CD8-positive, alpha-beta memory T cell (primary cell): ENCODE measurements at places on chromosomes 5 and 9. TPM values are rescaled to one million over a fixed set of nuclear protein-coding genes. Genes with fewer than 3 reads are reported as not detected.

Gene FLT4
- 8.2 TPM for total RNA-seq

Gene SLC23A1
- total RNA-seq: not detected

Gene ANKRD55
- not detected for total RNA-seq

Gene TSSK1B
- not detected for total RNA-seq

Gene ZBTB34
- 6.8 TPM for total RNA-seq

Gene BHMT
- total RNA-seq: not detected

Gene SPINK4
- not detected for total RNA-seq

Gene SLC34A3
- total RNA-seq: not detected

Gene PCDHA4
- not detected for total RNA-seq

Gene KIF20A
- total RNA-seq: 29.3 TPM

Gene KLF4
- 0.31 TPM for total RNA-seq

Gene HTR1A
- total RNA-seq: not detected

GRCh38 chr5:171226864-171227263 lies 82.2 kb upstream of the TLX3 start:
- no peaks in the 10 kb centered on the region for H3K4me1 ChIP-seq
- peaks cover 5% of the 10 kb centered on the region for H3K27me3 ChIP-seq
- no peaks in the 10 kb centered on the region for H3K36me3 ChIP-seq

DNA sequence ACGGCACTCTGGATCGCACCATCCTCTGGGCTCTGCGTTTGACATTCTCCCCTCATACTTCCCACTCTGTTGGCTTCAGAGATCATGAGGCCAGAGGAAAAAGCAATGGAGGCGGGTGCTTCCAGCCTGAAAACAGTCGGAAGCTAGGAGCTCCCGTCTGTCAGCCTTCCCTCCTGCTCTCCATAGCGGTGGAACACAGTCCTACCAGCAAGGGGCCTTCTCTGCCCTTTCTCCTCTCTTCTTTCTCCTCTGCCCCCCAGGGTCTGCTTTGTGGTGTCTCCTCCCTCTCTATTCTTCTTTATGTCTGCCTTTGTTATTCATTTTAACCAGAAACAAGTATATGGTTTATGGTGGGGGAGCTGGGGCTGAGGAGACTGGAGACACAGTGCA lies 152.5 kb upstream of the NFIB start:
- H3K4me3 ChIP-seq: no peak overlapping the region
- H3K27ac ChIP-seq: no peak overlapping the region
- H3K4me1 ChIP-seq: no peaks in the 10 kb centered on the region
- DNase-seq: no peak

GRCh38 chr9:129609486-129610212 lies 11.3 kb downstream of the C9orf50 start:
- DNase-seq: peak; percentile 57
- H3K27ac ChIP-seq: peak overlapping the region; percentile 57
- H3K4me3 ChIP-seq: no peak overlapping the region
- H3K27me3 ChIP-seq: no peaks in the 10 kb centered on the region
- peaks cover 34% of the 10 kb centered on the region for H3K4me1 ChIP-seq
- no peaks in the 10 kb centered on the region for H3K36me3 ChIP-seq

DNA sequence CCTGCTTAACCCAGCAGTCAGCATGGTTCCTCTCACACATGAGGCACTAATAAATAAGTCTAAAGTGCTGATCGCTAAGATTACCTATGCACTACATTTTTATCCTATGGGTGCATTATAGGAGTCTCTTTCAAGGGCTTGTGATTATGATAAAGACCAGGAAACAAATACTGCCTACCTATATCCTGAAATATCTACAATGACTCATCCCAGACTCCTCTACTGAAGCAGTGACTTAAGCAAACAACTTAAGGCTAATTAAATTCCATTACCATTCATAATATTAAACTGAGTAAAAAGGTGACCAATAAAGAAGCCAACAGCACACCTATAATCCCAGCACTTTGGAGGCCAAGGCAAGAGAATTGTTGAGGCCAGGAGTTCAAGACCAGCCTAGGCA lies 338.4 kb downstream of the DNAH5 start:
- no peaks in the 10 kb centered on the region for H3K4me1 ChIP-seq
- no peaks in the 10 kb centered on the region for H3K36me3 ChIP-seq
- H3K4me3 ChIP-seq: no peak overlapping the region
- no peaks in the 10 kb centered on the region for H3K27me3 ChIP-seq
- no peak overlapping the region for H3K27ac ChIP-seq
- DNase-seq: no peak

- no peak overlapping the region for H3K4me3 ChIP-seq
- no peak for DNase-seq
- H3K36me3 ChIP-seq: no peaks in the 10 kb centered on the region
- H3K4me1 ChIP-seq: no peaks in the 10 kb centered on the region
- no peaks in the 10 kb centered on the region for H3K27me3 ChIP-seq
- H3K27ac ChIP-seq: no peak overlapping the region
These were observed 84.0 kb downstream of the CMYA5 start for GRCh38 chr5:79773612-79774011.

DNA sequence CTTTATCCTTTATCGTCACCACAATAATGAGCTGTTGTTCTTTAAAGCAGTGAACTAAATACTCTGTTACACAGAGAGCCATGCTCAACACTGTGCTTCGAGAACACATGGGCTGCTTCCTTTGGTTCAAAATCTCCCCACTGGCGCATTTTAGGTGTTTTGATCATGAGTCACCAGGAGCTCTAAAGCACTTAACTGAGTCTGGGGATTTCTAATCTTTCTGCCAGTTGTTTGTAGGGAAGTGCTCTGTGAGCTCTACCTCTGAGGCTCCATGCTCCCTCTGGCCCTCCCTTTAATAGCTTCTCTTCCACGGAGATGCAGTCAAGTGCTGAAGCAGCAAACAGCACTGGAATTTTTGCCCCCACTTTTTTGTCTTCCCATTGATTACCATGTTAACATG lies 17.0 kb downstream of the ERAP2 start:
- H3K27ac ChIP-seq: no peak overlapping the region
- no peak overlapping the region for H3K4me3 ChIP-seq
- peaks cover 53% of the 10 kb centered on the region for H3K36me3 ChIP-seq
- DNase-seq: no peak

DNA sequence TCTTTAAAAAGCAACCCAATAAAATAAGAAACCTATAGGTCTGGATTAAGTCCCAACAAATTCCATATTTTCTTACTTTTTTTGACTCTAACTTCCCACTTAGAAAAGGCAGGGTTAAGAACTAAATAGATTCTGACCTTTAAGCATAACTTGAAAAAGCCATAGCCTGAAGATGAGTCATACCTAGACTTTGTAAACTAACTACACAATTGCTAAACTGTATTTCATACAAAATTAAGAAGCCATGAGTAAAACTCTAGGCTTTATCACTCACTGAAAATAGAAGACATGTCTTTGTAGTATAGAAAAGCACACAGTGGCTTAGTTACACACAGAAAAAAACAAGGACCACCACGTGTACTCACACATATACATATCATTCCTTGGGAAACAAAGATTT lies 51.5 kb downstream of the MLLT3 start:
- H3K4me3 ChIP-seq: no peak overlapping the region
- no peak overlapping the region for H3K27ac ChIP-seq

DNA sequence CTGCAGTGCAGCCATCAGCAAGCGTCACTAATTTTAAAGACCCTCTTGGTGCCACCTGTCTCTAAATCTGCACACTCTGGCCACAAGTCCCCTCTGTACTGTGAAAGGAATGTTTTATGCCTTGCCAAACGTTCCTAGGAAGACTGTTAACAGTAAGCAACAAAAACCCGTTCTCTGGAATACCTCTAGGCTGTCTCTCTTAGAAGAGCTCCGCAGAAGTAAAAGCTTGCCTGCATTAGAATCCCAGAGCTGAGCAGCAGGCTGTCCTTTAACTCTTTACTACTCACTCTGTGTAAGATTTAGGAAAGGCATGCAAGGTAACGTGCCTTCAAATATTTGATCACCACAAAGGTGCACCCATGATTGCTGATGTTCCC lies 53.9 kb upstream of the C9orf72 start:
- H3K27ac ChIP-seq: no peak overlapping the region
- H3K36me3 ChIP-seq: no peaks in the 10 kb centered on the region
- no peak overlapping the region for H3K4me3 ChIP-seq
- H3K4me1 ChIP-seq: no peaks in the 10 kb centered on the region
- DNase-seq: no peak

DNA sequence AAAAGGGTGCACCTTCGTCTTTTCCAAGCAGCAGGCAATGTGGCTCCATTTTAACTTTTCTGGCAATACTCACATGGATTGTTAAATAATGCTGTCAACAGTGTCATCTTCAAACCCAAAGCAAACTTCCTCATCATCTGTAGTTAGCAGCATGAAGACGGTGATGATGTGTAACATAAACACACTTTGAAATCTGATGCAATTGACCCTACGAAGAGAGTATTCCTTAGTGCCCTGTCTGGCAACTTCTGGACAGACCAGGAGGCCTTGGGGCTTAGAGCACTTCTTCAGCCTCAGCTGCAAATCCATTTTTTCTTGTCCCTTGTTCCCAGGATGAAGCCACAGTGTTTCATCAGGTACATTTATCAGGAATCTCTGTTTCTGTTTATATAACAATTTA lies 149.1 kb downstream of the GHR start:
- no peak for DNase-seq
- no peaks in the 10 kb centered on the region for H3K27me3 ChIP-seq
- H3K27ac ChIP-seq: no peak overlapping the region
- no peaks in the 10 kb centered on the region for H3K36me3 ChIP-seq
- no peak overlapping the region for H3K4me3 ChIP-seq
- H3K4me1 ChIP-seq: no peaks in the 10 kb centered on the region

DNA sequence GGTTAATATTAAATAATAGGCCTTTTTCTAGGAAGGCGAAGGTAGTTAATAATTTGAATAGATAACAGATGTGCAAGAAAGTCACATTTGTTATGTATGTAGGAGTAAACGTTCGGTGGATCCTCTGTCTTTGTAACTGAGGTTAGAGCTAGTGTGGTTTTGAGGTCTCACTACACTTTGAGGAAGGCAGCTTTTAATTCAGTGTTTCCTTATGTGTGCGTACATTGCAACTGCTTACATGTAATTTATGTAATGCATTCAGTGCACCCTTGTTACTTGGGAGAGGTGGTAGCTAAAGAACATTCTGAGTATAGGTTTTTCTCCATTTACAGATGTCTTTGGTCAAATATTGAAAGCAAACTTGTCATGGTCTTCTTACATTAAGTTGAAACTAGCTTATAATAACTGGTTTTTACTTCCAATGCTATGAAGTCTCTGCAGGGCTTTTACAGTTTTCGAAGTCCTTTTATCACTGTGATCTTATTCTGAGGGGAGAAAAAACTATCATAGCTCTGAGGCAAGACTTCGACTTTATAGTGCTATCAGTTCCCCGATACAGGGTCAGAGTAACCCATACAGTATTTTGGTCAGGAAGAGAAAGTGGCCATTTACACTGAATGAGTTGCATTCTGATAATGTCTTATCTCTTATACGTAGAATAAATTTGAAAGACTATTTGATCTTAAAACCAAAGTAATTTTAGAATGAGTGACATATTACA lies 45.7 kb downstream of the TGFBR1 start:
- peaks cover 16% of the 10 kb centered on the region for H3K4me1 ChIP-seq
- no peak for DNase-seq
- no peak overlapping the region for H3K27ac ChIP-seq
- H3K4me3 ChIP-seq: no peak overlapping the region
- H3K27me3 ChIP-seq: no peaks in the 10 kb centered on the region

- H3K4me3 ChIP-seq: no peak overlapping the region
- no peaks in the 10 kb centered on the region for H3K4me1 ChIP-seq
- no peak overlapping the region for H3K27ac ChIP-seq
- no peaks in the 10 kb centered on the region for H3K27me3 ChIP-seq
These were observed 64.8 kb downstream of the SMIM15 start for GRCh38 chr5:61097465-61097864.

GRCh38 chr9:108756746-108757490 lies 98.9 kb downstream of the ACTL7B start:
- DNase-seq: no peak
- no peaks in the 10 kb centered on the region for H3K27me3 ChIP-seq
- no peaks in the 10 kb centered on the region for H3K36me3 ChIP-seq
- no peak overlapping the region for H3K4me3 ChIP-seq

DNA sequence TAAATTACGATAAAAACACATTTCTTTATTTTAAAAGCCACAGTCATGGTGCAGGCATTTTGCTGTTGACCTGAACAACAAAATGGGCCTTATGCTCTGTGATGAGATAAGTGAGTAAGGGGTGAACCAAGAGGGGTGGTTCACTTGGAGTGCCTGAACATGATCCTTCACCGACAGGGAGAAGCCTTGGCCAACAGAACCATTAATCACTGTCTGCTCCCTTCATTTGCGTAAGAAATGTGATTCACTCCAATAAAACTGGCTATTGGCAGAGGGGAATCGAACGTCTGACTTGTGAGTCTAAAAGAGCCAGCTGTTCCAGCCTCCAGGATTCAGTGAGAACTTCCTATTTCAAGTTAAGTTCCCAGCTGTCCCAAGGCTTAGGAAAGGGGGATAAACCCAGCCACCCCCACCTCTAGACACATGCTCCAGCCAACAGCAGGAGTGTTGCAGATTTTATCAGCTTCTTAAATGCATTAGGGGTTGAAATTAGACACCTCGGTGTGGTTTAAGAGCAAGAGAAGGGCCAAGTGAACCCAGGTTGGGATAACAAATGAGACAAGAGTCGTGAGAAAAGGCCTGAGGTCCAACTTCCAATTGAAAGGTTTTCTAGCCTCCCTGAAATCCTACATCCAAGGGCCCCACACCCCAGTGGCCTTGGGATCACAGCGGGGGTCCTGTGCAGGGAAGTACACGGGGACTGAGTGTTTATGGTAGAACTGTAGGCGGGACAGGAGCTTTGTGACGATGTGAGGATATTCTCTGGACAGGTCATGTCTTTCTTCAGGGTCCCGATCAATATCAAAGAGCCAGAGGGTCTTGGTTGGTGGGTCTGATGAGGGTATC lies 131.4 kb upstream of the LHFPL2 start:
- H3K27me3 ChIP-seq: no peaks in the 10 kb centered on the region
- H3K4me3 ChIP-seq: no peak overlapping the region
- H3K36me3 ChIP-seq: no peaks in the 10 kb centered on the region
- no peak for DNase-seq

DNA sequence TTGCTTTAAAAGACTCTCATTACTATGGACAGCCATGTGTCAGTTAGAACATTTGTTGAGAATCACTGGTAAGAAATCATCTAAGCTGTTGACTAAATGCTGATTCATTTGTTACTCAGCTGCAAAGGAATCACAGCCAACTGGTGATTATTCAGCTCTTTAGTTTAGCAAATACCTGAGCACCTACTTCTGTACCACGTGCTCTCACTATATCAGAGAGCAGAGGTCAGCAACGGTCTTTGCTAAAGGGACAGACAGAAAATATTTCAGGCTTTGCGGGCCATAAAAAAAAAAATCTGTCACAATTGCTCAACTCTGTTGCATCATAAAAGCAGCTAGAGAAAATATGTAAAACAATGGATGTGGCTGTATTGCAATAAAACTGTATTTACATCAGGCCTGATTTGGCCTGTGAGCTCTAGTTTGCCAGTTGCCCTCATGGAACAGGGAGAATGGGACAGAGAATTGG lies 377.6 kb downstream of the DNAH5 start:
- no peak overlapping the region for H3K27ac ChIP-seq
- no peak overlapping the region for H3K4me3 ChIP-seq
- no peaks in the 10 kb centered on the region for H3K36me3 ChIP-seq
- DNase-seq: no peak
